Kasumi-1 (cell line): ENCODE measurements at places on chromosomes 3 and 15.
A peak's percentile ranks its signal among the peaks of the same experiment; 100 is the strongest.

- DNase-seq = peak; percentile 99
These were observed 144.4 kb upstream of the IGF1R start for GRCh38 chr15:98503970-98504369.

GRCh38 chr3:133487920-133488540 lies 85.5 kb upstream of the CDV3 start:
- DNase-seq = no peak

GRCh38 chr3:127938800-127939199 lies 23.8 kb downstream of the KBTBD12 start:
- DNase-seq = no peak

GRCh38 chr15:36917411-36918267 lies 182.7 kb downstream of the MEIS2 start:
- no peak for DNase-seq

GRCh38 chr15:101203607-101204189 lies 48.1 kb downstream of the CHSY1 start:
- DNase-seq = no peak

GRCh38 chr3:159200176-159200575 lies 398.3 kb downstream of the MFSD1 start:
- peak; percentile 69 for DNase-seq

- no peak for DNase-seq
These were observed 332.5 kb upstream of the MANF start for GRCh38 chr3:51052562-51052961.

DNA sequence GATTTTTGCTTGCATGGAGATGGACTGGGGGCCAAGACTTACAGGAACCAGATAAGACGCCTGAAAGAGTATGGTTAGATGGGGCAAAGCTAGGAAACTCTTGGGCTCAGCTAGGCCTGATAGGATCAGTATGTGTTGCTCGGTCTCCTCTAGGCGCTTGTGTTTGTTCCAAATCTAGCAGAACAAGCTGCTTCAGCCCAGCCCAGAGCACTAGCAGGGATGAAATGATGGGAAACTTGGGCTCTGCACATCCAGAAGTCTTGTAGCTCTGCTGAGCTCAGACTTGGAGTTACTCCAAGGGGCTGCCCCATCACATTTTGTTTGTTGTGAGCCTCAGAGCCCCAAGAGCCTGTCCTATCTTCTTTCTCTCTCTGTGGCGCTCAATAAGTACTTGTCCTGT lies 34.7 kb downstream of the FOXL2 start:
- DNase-seq = no peak

GRCh38 chr3:65401359-65402305 lies 637.1 kb downstream of the MAGI1 start:
- no peak for DNase-seq

DNA sequence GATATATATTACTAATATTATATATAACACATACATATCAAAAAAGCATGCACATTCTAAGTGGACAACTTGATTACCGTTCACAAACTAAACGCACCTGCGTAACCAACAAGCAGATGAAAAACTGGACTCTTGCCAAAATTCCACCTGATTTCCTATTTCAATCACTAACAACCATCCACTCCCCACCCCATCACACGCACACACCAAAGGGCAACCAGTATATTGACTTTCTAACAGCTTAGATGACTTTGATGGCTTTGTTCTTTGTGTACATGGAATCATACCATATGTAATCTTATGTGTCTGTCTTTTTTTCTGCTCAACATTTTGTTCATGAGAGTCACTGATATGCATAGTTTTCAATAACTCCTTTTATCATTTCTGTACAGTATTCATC lies 496.8 kb upstream of the ARRDC4 start:
- no peak for DNase-seq

- no peak for DNase-seq
These were observed 25.2 kb downstream of the GAP43 start for GRCh38 chr3:115648559-115648958.

DNA sequence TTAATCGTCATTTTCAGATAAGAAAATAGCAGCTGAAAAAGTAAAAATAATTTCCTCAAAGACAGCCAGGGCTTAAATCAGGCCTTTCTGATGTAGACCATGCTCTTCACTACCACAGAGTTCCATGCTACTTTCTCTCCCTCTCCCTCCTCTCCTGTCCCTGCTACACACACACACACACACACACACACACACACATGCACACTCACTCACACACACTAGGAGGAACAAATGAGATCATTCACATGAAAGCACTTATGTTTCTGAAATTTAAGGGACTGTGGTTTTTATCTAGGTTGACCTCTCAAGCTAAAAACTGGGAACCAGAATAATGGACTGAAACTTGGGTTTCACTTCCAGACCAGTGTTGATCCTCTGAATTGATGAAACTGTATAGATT lies 4.1 kb upstream of the PSMA4 start:
- no peak for DNase-seq

DNA sequence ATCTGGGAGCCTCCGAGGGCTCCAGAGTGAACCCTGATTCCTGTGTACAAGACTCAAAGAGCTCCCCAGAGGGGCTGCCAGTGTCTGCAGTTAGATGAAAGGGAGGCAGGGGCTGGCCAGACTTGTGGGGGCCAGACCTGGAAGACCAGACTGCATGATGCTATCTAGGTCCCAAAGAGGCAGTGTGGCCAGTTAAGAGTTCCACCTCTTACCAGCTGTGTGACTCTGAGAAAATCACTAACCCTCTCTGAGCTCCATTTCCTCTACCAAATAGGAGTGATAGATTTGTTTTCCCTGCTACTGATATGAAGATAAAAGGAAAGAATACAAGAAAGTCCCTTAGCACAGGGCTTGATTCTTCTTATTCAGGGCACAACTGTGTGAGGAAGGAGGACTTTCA lies 29.0 kb downstream of the ACSBG1 start:
- DNase-seq = no peak

DNA sequence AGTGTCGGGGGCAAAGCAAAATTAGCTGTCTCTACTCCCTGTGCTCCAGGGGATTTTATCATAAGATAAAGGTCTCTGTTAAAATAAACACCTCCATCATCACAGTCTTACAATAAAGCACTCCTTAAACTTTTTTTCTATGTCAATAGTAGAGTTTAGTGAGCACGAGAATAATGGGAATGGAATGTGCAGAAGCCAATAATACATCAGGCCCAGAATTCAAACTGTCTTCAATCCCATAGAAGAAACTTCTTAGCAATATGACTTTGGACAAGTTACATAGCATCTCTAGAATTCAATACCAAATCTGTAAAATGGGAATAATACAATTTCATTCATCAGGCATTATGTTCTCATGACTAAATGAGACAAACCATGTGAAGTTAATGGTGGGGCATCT lies 49.0 kb upstream of the EPHA3 start:
- no peak for DNase-seq

DNA sequence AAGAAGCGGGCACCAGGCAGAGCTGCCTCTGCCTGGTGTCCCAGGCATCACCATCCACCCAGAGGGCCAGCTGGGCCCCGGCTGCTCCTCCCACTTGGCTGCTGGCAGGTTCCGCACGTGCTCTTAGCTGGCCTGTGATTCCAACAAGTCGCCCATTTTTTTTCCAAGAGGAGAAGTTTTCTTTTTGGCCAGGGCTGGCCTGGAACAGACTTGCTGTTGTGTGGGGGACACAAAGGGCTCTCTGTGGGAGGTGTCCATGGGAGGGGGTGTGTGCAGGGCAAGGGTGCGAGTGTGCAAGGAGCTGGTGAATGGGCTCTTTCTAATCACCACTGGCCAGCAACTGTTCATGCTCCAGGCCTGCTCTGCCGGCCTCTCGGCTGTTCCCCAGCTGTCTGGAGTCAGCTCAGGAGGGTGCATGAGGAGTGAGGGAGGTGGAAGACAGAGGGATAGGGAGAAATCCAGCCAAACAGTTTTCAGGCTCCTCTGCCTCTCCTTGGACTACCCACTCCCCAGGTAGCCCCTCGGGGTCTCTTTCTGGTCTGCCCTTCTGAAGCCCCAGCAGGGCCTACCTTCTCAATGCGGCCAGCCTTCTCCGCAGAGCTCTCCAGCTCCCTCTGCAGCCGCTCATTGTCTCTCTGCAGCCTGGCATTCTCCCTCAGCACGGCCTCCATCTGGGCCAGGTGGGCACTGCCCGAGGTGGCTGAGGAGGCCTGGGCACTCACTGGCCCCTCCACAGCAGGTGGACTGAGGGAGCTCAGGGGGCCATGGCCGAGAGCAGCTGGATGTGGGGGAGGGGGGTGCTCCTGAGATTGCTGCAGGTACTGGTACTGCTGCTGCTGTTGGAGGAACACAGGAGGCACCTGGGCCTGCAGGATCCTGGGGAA lies 7.1 kb downstream of the AMOTL2 start:
- DNase-seq = no peak

DNA sequence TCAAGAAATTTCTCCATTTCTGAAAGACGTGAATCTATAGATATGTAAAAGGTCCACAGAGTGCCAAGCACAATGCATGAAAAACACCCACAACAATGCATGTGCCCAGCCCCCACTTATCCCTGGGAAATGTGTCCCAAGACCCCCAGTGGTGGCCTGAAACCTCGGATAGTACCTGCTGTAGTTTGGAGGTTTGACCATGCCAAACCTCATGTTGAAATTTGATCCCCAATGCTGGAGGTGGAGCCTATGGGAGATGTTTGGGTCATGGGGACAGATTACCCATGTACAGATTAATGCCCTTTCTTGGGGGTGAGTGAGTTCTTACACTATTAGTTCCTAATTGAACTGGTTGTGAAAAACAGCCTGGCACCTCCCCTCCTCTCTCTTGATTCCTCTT lies 21.4 kb upstream of the MYZAP start:
- no peak for DNase-seq

DNA sequence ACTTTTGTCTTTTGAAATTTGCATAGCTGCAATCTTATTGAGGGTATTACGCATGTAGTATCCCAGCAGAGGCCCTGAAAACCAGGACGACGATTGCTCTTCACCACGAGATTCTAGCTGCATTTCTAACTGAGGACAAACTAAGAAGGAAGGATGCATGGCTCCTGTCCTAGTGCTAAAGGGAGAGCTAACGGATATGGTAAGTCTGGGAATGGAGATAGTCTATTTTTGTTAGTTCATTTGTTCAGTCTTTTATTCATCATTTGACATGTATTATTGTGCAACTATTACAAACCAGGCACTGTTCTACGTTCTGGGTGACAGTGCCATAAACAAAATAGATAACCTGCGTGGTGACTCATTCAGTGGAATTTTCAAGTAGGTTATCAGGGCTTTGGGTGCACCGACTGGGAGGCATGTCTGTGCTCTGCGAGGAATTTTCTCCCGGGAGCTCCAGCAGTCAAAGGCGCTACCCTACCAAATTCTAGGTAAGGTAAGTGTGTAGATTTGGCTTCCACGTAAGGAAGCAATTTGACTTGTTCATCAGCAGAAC lies 51.9 kb upstream of the ETV5 start:
- no peak for DNase-seq

GRCh38 chr15:61700803-61701202 lies 359.4 kb downstream of the VPS13C start:
- no peak for DNase-seq

DNA sequence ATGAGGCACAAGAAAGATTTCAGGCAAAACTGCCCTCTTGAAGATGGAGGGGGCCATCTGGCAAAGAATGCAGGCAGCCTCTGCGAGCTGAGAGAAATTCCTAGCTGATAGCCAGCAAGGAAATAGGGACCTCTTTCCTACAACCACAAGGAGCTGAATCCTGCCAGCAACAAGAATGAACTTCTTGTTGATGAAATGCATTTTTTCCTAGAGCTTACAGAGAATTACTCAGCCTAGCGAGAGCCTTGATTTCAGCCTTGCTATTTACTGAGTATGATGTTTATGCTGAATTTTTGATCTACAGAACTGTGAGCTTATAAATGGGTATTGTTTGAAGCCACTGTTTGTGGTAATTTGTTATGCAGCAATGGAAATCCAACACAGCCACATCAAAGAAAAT lies 148.5 kb upstream of the NAALADL2 start:
- DNase-seq = no peak

GRCh38 chr3:12178091-12178820 lies 19.5 kb upstream of the TIMP4 start:
- no peak for DNase-seq

DNA sequence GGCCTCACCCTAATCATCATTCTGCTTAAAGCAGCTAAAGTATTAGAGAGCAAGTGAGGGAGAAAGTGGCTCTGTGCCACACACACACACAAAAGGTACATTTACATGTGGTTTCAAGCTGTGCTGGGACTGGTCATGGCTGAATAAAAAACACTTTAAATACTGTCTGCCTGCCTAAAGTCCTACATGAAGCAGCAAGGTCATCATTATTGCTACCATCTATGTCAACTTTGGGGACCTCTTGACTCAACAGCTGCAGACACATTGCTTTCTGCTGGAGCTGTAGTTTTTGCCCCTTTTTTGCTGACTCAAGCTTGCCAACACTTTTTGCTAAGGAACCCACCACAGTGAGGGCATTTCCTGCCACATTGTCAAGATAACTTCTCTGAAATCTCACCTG lies 1237.9 kb downstream of the ROBO2 start:
- no peak for DNase-seq

DNA sequence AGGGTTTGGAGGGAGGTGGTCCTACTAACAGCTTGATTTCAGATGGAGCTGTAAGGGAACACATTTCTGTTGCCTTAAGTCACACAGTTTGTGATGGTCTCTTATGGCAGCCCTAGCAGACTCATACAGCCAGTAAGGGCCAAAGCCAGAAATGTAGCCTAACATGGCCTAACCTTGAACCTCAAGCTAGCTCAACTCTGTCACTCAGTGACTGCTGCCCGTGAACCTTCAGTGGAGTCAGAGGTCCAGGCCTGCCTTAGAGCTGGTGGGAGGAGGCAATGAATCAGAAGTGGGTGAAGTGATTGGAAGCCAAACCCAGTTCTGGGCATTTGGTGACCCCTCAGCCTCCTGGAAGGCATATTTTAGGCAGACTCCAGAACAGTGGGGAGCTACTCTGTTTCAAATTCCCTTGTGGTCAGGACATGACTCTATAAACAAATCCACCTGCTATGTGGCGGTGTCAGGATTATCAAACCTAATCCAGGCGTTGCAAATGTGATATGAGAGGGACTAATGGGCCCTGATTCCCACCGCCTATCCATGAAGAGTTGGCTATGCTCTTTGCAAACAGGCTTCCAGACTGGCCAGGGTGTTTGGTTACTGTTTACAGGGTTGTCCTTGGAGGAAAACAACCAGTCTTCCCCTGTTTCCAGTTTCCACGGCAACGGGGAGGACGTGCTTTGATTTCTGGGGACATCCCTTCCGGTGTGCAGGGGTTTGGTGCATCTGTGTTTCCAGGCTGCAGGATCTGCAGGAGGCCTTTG lies 105.9 kb upstream of the AGBL1 start:
- no peak for DNase-seq

DNA sequence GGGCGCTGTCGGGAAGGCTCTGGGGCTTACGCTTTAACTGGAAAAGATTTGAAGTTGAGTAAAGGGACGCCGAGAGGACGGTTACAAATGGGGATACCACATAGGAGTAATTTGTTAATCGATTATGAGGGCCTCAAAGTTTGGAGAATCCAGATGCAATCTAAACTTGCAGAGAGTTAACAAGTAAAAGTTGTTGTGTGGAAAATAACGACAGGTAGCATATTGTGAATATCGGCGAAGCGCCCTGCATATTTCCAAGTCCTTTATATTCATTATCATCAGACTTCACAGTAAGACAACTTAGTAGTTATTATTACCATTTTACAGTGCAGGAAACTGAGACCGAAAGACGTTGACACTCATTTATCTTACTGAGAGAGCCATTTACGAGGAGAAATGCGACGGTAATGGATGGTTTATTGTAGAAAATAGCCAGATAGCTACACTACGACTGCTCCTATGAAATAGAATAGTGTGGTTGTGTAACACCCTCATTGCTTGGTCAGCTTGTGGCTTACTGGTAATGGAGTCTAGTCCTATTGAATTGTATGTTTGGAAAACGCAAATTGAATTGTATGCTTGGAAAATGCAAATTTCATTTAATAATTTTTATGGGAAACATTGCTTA lies 700 bp downstream of the MKRN2 start:
- no peak for DNase-seq

- DNase-seq = no peak
These were observed 75.6 kb upstream of the MBNL1 start for GRCh38 chr3:152192936-152193672.
